ENCODE measurements at places on chromosomes 11 and 22. TPM values are rescaled to one million over a fixed set of nuclear protein-coding genes. Genes with fewer than 3 reads are reported as not detected.

DNA sequence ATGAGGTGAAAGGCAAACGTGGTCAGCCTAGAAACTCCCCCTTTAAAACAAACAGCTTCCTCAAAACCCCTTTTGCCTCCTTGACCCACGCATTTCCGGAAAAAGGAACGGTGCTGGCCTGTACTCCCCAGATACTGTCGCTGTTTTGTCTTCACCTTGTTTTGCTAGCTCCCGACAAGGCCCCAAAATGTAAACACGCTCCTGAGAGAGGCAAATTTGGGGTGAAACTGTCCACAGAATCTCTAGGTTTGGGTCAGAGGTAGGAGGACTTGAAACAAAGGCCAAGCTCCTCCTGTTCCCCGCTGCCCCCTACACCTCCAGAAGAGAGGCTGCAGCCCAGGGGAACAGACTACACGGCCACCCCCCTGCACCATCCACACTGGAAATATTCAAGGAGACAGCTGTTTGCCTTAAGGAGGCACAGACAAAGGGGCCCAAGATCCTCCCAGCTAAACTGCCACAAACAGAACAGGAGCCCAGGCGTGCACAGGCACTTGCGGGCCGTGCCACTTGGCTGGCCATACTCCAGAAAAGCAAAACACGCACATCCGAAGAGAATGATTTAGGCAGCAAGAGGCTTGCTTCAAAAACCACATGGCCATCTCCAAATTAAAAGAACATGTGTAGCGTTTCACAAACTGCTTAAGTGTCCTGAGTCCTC, 160.5 kb upstream of the GRK3 start:
- DNase-seq, result no peak

DNA sequence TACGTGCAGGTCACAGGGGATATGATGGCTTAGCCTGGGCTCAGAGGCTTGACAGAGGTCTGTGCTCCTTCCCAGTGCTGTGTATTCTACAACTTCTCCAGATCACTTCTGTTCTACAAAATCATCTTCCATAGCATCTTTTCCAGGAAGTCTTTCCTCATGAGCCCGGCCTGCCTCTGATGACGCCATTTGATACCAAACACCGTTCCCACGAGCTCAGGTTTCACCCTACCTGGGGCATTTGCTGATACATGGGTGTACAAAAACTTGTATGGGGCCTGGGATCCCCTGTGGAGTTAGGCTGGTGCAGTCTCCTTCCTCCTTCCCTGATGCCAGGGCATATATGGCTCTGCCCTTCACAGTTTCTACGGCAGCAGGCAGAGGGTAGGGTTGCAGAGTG, 78.7 kb downstream of the NECTIN1 start:
- no peak for DNase-seq

- no peak for DNase-seq
These were observed 2.1 kb downstream of the ARHGEF12 start for GRCh38 chr11:120338107-120338933.

DNA sequence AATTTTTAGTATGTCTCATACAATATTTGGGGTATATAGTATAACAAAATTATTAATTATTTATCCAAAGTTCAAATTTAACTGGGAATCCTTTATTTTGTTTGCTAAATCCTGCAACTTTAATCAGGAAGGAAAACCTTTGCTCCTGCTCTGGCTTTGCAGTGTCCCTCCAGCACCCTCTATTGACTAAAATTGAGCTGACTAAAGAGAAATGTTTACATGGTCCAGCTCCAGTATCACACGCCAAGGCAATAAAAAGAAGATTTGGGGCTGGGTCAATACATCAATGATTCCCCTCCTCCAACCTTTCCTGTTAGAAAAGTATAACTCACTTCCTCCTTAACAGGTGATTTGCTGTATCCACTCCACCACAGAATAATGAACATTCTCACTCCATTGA, 153.0 kb upstream of the LRRC4C start:
- no peak for DNase-seq

TLCD5 gene
- total RNA-seq, result 7.1 TPM

MS4A3 gene
- not detected for total RNA-seq

- DNase-seq, result no peak
These were observed 57.5 kb upstream of the ALX4 start for GRCh38 chr11:44367452-44367851.

GRCh38 chr11:66011785-66012303, at the start of gene CST6:
CST6 (plus strand) TSS chr11:66012008; CDS start chr11:66012045, 37 bp downstream.
- DNase-seq, result no peak

GRCh38 chr11:117828611-117829368, 4.2 kb upstream of the FXYD2 start:
- peak; percentile 70 for DNase-seq

- DNase-seq, result no peak
These were observed 11.9 kb upstream of the MRPL11 start for GRCh38 chr11:66450560-66450959.

- no peak for DNase-seq
These were observed 135.6 kb upstream of the ZC3H12C start for GRCh38 chr11:109957601-109958000.

DNA sequence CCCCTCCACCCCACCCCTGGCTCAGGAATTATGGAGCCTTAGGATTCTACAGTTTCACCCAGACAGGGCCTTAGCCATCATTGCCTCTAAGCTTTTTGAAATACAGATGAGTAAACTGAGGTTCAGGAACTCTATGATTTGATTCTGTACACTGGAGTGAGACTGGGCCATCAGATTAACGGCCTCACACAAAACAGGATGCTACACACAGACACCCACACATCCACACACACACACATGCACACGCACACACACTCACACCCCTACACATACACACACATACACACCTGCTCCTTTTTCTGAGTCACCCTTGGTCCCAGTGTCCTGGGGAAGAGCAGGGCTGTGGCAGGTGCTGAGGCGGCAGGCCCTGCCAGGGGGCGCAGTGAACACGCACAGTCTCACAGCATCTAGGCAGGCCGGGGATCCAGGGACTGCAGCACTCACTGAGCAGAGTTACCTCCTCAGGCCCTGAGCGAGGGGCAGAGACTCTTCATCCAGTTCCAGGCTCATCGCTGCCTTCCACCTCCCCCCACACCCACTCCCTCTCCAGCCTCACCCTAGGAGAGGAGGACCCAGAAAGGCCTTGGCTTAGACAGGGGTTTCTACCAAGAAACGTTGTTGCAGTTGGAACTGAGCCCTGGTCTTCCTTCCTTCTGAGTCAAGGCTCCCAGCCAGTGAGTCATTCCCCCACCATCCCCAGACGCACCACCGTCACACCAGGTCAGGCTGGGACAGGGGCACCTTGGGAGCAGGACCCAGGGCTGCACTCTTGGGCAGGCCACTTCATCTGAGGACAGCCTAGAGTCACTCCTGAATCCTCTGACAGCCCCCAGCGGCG, 89.8 kb upstream of the PARVA start:
- DNase-seq, result peak; percentile 98

GRCh38 chr22:49785046-49785521, 42.6 kb downstream of the BRD1 start:
- DNase-seq, result no peak

DNA sequence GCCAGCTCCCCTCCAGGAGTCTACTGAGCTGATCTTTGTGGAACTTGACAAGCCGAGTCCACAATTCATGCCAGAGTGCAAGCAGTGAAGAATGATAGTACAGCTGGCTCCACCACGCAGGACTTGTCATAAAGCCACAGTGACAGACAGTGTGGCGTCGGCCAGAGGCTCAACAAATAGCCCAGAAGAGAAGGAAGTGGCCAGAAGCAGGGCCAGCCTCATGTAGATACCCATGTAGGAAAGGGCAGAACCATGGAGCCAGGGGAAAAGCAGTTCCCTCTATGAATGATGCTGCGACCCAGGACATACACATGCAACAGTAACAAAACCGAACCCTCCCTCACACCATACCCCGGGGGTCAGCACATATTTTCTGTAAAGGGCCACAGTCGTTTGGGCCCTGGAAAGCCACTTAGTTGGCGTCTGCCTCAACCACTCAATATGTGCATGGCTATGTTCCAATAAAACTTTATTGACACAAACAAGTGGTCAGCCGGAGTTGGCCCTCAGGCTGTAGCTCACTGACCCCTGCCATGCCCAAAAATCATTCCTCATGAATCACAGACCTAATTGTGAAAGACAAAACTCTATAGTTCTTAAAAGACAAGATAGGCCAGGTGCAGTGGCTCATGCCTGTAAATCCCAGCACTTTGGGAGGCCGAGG, 161.4 kb downstream of the BRD1 start:
- DNase-seq, result no peak

UCP2 gene
- total RNA-seq, result 30.4 TPM

DNA sequence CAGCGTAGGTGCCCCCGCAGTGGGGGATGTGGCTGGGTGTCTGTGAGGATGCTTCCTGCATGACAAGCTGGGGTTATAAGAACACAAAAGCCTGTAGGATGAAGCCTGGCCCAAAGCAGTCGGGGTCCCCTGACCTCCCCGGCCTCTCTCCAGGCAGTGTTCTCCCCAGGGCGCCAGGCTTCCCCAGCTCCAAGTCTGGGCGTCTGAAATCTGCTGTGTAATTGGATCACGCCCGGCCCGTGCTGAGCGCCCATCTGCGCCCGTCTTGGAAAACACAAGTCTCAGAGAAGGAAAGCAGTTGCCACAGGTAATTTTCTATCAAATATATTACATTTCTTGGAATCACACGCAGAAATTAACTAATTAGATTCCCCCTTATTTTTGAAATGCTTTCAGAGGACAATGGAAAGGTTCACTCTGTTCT, 233.3 kb downstream of the CTTN start:
- no peak for DNase-seq

- DNase-seq, result no peak
These were observed 51.4 kb upstream of the DBX1 start for GRCh38 chr11:20211691-20212090.

DNA sequence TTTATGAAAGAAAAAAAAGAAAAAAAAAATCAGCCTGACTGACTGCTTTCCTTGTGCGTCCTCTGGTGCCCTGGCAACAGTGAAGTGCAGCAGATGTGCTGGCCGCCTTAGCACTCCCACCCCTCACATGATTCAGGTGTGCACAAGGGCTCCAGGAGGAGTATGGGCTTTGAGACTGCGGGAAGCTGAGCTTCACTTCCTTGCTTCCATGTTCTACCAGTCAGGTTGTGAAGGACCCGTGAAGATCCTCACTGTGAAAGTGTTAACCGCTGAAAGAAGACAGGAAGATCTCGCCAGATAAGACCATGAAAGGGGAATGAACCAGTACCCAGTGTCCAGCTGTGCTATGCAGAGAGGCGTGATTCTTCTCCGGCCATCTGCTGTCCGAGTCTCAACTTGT, 48.2 kb downstream of the HIRA start:
- DNase-seq, result no peak

- DNase-seq, result peak; percentile 41
These were observed 1112.0 kb upstream of the CCDC90B start for GRCh38 chr11:84398017-84398626.

GRCh38 chr22:48945621-48946458, 881.8 kb downstream of the BRD1 start:
- no peak for DNase-seq

TSPAN18 gene
- total RNA-seq, result not detected

- DNase-seq, result no peak
These were observed 53.2 kb upstream of the NECTIN1 start for GRCh38 chr11:119782006-119782738.

DNA sequence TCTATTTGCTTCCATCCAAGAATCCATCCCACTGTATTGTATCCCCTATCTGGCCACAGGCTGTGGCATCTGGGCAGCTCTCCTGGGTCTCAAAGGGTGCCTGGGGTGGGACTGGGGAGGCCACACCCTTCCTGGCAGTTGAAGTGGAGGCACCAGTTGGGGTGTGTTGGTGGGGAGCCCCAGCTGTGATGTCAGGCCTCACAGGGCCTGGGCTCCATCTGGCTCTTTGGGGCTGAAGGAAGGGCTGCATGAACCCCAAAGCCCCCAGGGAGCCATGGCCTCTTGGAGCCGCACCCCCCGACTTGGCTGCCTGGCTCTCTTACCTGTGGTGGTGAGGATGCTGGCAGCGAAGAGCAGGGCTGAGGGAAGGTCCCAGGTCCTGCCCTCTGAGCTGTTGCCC, 469 bp downstream of the KCNK7 start:
- DNase-seq, result no peak

MAJIN gene
- not detected for total RNA-seq

- DNase-seq, result peak; percentile 78
These were observed 41.3 kb upstream of the RDX start for GRCh38 chr11:110337570-110338193.

DNA sequence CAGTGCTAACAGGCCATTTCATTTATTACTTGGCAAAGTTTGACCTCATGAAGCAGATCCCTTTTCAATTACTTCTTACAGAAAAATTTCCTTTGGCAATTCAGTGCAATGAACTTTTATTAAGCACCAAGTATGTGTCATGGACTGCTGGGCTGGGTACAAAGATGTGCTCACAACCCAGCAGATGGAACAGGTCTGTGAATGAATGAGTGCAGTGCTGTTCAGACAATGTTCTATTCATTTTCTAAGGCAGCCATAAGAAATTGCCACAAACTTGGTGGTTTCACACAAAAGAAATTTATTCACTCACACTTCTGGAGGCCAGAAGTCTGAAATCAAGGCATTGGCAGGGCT, 428.5 kb downstream of the SOX6 start:
- DNase-seq, result no peak

- DNase-seq, result no peak
These were observed 44.1 kb downstream of the FAM118A start for GRCh38 chr22:45353786-45354185.

GRCh38 chr11:90629229-90629806, 406.5 kb upstream of the CHORDC1 start:
- no peak for DNase-seq

DNA sequence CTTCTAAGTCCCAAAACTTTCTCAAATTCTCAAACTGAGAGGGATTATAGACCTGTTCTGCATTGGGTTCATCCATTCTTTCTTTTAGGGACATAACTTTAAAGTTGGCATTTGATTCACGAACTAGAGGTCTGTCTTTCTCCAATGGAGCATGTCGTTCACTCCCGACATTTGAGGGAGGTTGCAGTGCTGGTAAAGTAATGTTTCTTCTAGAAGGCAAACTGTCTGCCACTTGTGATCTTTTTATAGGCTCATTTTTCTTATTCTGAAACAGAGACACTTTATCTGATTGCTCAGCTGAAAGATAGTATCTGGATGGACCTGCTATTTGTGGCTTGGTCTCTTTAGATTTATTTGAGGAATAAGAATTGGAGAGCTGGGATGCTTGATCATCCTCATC, 40.4 kb upstream of the CCDC89 start:
- no peak for DNase-seq

C22orf31 gene
- not detected for total RNA-seq

FJX1 gene
- total RNA-seq, result 38.3 TPM

DNA sequence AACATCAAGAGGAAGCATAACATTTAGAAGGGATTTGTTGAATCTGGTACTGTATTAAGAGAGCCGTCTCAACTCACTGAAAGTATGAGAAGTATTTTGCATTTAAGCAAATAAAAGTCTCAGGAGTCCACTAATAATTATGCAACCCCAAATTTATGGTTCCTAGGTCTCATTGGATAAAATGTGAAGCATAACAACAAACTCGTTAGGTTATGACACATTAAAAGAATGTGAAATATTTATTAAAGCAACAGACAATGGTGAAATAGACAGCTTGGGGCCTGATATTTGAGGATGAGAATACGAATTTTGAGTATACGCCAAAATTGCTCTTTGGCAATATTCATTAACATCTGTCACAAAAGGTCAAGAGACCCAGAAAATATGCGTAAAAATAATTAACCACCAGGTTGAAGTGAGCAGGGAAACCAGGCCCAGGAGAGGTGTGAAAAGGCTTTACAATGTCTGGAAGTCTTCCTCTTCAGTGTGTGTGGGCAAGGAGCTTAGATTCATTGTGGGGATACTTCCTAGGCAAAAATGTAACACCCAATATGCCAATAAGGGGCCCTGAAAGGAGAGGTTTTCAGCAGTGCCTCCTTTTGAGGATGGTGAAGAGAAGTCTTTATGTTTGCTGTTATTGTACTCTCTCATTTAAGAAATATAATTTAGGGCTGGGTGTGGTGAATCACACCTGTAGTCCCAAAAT, 89.2 kb downstream of the FDX1 start:
- no peak for DNase-seq
